ENCODE measurements at places on chromosomes 13 and 19.
A peak's percentile ranks its signal among the peaks of the same experiment; 100 is the strongest.

GRCh38 chr19:42471554-42472249 lies 29.0 kb upstream of the CXCL17 start:
- DNase-seq, result no peak

- no peak for DNase-seq
Observed at GRCh38 chr19:13043285-13043684, 48.0 kb downstream of the NFIX start.

DNA sequence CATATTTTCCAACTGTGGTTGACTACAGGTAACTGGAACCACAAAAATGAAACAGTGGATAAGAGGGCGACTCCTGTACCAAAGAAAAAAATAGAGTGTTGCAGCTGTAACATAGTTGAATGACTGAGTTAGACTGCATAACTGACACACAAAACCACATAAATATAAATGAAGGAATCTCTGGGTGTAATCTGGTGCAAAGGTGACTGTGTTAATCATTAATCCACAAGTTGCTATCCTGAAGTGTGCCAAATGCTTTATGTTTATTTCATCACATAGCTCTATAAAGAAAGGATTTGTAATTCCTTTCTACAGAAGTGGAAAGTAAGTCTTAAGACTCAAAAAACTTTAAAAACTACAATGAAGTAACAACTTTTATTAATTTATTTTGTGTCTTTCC lies 6.0 kb upstream of the GJB2 start:
- DNase-seq, result no peak

GRCh38 chr13:71252184-71252704 lies 614.8 kb downstream of the DACH1 start:
- no peak for DNase-seq

DNA sequence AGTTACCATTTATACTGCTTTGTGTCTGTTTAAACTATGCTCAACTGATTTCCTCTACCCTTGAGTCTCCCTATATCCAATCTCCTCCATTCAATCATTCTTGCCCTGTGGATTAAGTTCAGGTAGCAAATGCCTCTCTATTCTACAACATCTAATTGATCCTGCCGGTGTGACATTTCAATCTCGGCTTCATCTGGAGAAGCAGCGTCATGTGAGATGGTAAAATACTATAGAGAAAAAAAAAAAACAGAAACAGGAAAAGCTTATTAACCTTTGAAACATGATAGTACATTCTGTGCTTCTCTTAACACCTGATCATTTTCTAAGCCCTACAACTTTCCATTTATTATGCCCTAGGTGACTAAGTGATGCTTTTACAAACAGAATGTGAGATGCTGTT lies 89.4 kb downstream of the KCTD12 start:
- DNase-seq, result no peak

- no peak for DNase-seq
Observed at GRCh38 chr19:1470305-1471009, 8.6 kb downstream of the C19orf25 start.

DNA sequence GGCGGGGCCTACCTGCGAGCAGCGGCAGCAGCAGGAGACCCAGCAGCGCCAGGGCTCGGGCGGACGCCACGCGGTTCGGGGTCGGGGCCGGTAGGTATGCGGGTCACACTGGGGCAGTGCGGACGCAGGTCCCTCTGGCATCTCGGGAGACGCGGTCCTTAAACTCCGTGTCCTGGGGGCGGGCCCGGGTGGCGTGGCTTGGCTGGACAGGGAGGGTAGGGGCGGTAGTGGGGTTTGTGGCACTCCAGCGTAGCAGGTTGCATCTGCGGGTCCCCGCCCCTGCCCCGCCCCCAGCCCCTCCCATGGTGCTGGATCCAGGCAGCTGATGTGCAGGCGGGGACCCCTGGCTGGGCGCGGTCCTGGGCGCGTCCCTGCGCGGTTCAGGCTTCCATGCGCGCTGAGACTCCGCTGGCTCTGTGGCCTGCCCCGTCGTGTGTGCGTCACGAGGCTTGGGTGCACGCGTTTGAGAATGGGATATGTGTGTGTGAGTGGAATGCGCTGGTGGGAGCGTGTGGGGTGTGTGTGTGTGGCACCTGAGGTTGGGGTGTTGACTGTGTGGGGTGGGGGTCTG lies 96.1 kb downstream of the WTIP start:
- no peak for DNase-seq

DNA sequence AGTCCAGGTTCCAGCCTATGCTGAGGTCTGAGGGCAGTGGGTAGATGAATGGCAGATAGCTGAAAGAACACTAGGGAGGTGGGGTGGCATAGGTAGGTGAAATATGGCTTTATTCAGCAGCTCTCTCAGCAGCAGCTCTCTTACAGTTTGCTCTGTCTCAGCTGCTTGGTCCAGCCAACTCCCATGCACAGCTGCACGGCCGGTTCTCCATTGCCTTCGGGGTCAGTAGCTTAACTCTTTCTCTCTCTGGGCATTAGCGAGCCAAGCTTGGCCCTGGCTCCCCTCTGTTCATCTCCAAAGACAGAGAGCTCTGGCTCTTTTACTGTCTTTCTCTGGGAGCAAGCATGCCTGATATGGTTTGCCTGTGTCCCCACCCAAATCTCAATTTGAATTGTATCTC lies 151.9 kb downstream of the MYO16 start:
- no peak for DNase-seq

GRCh38 chr19:48244281-48244680 lies 11.4 kb downstream of the CARD8 start:
- DNase-seq, result peak; percentile 57

GRCh38 chr13:94419925-94420305 lies 59.6 kb downstream of the DCT start:
- no peak for DNase-seq

DNA sequence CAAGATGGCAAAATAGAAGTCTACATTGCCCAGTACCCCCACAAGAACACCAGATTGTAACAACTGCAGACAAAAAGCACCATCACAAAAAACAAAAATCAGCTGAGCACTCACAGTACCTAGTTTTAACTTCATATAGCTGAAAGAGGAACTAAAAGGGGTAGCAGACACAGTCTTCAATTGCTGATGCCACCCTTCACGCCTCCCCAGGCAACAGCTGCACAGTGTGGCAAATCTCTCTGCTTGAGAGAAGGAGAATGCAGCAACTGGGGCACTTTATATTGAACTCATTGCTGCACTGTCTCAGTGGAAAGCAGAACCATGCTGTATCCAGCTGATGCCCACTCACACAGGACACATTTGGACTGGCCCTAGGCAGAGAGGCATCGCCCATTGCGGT lies 2714.5 kb upstream of the PCDH20 start:
- DNase-seq, result no peak

Data from pulmonary artery endothelial cell (primary cell).